ENCODE measurements at places on chromosomes 12 and 14.

DNA sequence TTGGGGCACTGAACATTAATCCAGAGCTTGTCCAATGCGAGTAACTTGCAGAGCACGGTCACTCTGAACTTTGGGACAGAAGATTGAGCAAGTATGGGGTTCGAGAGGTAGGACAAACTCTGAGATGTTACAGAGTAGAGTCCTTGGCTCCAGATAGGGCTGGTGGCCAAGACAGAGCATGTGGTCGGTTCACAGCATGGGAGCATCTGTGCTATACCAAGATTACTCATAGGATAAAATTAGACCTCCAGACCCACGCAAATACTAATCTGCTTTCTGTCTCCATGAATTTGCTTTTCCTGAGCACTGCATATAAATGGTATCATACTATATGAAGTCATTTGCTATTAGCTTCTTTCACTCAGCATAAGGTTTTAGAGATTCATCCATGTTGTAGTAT lies 93.4 kb upstream of the TBX5 start:
- no peak for DNase-seq

DNA sequence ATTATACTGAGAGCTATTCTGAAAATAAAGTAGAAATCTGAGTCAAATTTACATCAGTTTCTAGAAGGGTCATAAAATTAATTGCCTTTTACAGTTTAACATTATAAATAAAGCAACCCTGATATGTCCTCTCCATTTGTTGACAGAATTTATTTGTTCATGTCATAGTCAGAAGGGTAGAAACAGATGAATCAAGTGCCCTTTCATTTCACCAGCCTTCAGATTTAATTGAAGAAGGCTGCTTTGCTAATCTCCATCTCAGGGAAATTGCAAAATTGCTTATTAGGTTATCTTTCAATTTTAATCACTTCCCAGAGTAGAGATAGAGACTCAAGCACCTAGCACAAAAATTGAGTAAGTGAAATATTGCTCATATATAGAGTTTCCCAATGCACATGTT lies 76.8 kb downstream of the ATXN7L3B start:
- DNase-seq = no peak

GRCh38 chr12:125922330-125922729 lies 857.1 kb downstream of the AACS start:
- no peak for DNase-seq

DNA sequence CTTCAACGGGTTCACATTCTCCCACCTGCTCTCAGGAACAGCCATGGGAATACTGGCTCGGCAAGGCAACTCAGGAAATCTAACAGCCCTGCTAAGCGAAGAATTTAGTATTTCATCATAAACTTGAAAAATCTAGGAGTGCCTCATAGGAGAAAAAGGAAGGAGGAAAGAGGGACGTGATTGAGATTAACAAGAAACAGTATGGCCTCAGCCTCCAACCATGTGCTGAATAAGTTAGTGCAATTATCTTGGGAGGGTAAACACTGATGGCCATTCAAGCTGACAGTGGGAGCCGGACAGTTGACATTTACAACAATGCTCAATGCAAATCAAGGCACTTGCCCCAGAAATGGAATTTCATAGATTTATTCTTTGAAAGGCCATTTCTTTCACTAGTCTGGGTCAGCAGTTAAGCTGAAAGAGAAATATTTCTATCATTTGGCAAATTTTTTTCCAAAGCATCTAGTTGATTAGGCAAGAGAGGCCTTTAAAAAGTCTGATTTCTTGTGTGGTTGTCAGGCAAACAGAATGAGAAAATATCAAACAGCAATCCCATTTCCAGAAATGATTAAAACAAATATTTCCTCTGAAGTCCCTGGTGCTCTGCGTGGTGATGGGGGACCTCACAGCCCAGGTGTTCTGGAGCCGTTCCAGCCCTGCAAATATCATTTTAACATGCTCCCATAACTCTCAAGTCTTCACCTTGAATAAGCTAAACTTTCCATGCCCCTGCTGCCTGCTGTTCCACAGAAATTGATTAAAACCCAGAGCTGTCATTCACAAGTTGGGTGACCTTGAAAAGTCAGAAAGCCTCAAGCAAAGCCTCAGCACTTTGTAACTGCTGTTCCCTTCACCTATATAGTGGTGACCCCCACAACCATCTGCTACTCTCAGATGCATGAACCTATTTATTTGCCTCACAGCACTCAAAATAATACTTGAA lies 121.6 kb downstream of the PHLDA1 start:
- DNase-seq = no peak

DNA sequence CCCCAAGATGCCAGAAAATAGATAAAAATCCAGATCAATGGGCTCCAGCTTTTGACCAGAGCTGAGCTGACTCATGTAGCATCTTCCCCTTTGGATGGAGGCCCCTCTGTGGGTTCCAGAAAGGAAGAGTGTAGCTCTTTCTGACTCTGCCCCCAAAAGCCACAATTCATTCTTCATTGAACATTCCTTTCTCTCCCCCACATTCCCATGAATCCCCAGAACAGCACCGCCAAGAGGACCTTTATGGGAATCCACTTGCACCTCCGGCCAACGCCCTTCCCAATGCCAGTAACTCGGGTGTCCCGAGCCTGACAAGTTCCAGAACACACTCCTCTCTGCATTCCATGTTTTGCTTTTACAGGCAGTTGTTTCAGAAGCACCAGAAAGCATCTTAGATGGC lies 210.6 kb upstream of the DIO3 start:
- DNase-seq = no peak

- no peak for DNase-seq
These were observed 47.3 kb downstream of the GPR137C start for GRCh38 chr14:52599974-52600373.

DNA sequence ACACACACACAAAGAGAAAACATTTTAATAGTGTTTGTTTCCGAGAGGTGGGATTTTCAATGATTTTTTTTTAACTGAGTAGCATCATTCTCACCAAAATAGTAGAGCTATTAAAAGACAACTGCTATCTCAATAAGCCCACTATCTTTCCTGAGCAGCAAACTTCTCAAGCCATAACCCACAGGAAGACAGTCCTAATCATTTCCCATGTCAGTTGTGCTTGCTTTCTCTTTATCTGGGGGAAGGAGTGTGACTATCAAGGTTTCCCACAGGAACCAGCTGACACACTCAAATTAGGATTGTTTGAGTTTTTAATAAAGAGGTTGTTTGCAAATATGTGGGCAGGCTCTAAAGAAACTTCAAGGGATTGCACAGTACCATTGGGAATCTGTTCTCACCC lies 4.9 kb upstream of the MAX start:
- DNase-seq = no peak

All from CD4-positive, alpha-beta T cell treated with Interleukin-6 at 100 ng/mL for 8 hours (primary cell).